ENCODE measurements at places on chromosomes 13 and 19.

GRCh38 chr13:29204651-29205050 lies 384.5 kb downstream of the MTUS2 start:
- H3K36me3 ChIP-seq: peaks cover 30% of the 10 kb centered on the region
- no peak overlapping the region for H3K27ac ChIP-seq
- no peaks in the 10 kb centered on the region for H3K27me3 ChIP-seq
- H3K4me3 ChIP-seq: no peak overlapping the region
- DNase-seq: no peak

GRCh38 chr19:49339301-49340068 lies 4.3 kb downstream of the CD37 start:
- peaks cover 3% of the 10 kb centered on the region for H3K27me3 ChIP-seq
- DNase-seq: peak; percentile 98
- H3K4me1 ChIP-seq: peaks cover 2% of the 10 kb centered on the region
- no peak overlapping the region for H3K27ac ChIP-seq

- H3K4me3 ChIP-seq: no peak overlapping the region
- no peak for DNase-seq
- H3K36me3 ChIP-seq: no peaks in the 10 kb centered on the region
- H3K4me1 ChIP-seq: no peaks in the 10 kb centered on the region
- H3K27ac ChIP-seq: no peak overlapping the region
These were observed 28.0 kb downstream of the RXFP2 start for GRCh38 chr13:31767175-31767900.

GRCh38 chr13:50255639-50256038 lies 240.4 kb downstream of the KCNRG start:
- H3K4me3 ChIP-seq: no peak overlapping the region
- no peaks in the 10 kb centered on the region for H3K27me3 ChIP-seq
- H3K4me1 ChIP-seq: no peaks in the 10 kb centered on the region

- no peak overlapping the region for H3K27ac ChIP-seq
- H3K27me3 ChIP-seq: no peaks in the 10 kb centered on the region
- peak overlapping the region; percentile 93 for H3K4me3 ChIP-seq
- H3K4me1 ChIP-seq: peaks cover 1% of the 10 kb centered on the region
- peak; percentile 68 for DNase-seq
These were observed 814 bp downstream of the NBEA start for GRCh38 chr13:34942732-34943435.

- no peaks in the 10 kb centered on the region for H3K4me1 ChIP-seq
- no peaks in the 10 kb centered on the region for H3K36me3 ChIP-seq
- no peak for DNase-seq
- no peak overlapping the region for H3K27ac ChIP-seq
- no peaks in the 10 kb centered on the region for H3K27me3 ChIP-seq
- H3K4me3 ChIP-seq: no peak overlapping the region
These were observed 249.9 kb downstream of the COL4A1 start for GRCh38 chr13:110057052-110057451.

GRCh38 chr19:50358483-50359327 lies 6.7 kb downstream of the NAPSA start:
- no peak overlapping the region for H3K27ac ChIP-seq
- H3K4me3 ChIP-seq: no peak overlapping the region
- DNase-seq: no peak
- H3K36me3 ChIP-seq: peaks cover 6% of the 10 kb centered on the region
- H3K4me1 ChIP-seq: peaks cover 2% of the 10 kb centered on the region
- H3K27me3 ChIP-seq: no peaks in the 10 kb centered on the region

DNA sequence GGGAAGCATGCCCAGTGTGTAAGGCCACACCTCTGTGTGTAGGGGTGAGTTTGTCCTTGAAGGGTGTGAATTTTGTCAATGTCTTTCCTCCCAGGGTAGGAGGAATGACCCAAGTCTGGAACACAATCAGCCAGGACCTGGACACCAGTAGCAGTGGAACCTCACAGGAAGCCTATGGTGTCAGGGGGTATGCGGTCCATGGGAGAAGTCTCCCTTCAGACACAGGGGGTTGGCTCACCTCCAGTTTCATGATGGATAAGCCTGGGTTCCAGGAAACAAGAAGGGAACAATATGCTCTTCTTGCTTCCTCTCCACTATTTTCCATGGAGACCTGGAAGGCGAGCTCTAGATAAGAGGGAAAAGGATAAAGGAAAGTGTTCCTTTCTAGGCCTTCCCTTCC lies 23.9 kb downstream of the B3GLCT start:
- no peak overlapping the region for H3K27ac ChIP-seq
- no peak overlapping the region for H3K4me3 ChIP-seq
- H3K4me1 ChIP-seq: no peaks in the 10 kb centered on the region
- no peak for DNase-seq
- H3K27me3 ChIP-seq: no peaks in the 10 kb centered on the region

DNA sequence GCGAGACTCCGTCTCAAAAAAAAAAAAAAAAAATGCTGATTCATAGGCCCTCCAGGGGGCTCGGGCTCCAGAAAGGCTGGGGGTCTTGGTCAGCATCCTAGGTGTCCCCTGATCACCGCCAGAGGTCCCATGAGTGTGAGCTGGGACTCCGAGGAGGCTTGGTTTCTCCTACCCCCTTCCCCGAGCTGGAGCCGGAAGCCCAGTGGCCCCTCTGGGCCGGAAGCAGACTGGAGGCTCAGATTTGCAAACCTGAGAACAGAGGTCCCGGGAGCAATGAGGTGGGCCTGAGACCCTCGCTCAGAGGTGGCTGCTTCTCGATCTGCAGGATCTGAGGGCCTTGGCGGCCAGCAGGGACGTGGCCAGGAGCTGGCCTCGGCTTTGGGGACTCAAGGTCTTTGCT lies 41.5 kb downstream of the EFNA2 start:
- H3K27me3 ChIP-seq: no peaks in the 10 kb centered on the region
- H3K27ac ChIP-seq: no peak overlapping the region
- H3K36me3 ChIP-seq: no peaks in the 10 kb centered on the region
- DNase-seq: no peak

DNA sequence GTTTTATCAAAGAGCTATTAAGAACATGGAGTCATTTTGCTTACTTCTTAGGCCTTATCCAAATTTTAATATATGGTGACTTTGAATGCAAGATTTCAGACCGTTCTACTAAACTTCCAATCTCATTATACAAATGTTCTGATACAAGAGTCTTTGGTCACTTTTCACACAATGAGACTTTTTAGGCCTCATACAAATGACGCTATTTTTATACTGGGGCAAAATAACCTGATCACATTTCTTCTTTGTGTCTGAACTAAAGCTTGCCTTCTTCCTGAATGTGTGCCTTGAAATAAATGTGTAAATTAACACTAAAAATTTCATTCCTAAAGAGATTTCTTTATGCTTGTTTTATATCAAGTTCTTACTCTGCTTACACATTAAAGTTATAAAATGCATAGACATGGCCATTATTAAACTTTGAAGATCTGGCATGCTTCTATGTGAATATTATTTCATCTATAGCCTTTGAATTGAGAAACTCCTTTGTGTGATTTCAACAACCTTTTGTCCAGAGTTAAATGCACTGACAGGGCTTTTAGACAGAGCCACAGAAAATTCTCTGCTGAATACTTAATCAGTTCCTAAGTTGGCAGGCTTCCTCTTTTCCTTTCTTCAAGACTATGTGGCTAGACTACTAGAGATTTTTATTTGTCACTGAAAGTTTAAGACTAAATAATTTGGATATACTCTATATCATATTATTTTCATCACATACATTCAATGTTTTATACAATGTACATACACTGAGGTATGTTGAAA lies 86.1 kb downstream of the EDNRB start:
- H3K36me3 ChIP-seq: peaks cover 2% of the 10 kb centered on the region
- no peak for DNase-seq
- H3K27ac ChIP-seq: no peak overlapping the region
- no peaks in the 10 kb centered on the region for H3K27me3 ChIP-seq
- H3K4me3 ChIP-seq: no peak overlapping the region
- no peaks in the 10 kb centered on the region for H3K4me1 ChIP-seq

DNA sequence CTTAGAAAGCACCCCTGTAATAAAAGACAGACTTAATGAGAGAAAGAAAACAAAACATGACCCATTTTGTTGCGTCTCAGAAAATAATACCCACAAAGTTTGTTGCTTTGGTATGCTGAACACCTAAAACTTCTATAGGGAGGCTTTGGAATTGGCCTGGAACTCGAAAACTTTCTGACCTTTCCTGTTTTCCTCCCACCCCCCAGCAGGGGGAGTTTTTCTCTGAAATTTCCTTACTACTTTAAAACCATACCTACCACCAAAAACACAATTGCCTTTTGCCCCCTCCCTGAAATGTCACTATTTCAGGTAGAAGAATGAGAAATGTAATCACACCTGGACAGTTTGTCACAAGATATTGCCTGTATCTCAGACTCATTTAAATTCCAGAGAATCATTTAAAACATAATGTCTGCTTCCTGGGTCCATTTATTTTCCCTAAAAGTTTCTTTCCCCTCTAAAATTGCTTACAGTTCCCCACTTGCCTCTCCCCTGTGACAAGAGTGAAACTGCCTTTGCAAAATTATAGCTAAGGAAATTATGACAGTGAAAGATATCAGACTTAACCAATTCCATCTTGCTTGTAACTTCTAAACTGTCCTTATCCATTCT lies 2700.2 kb downstream of the PCDH9 start:
- peaks cover 25% of the 10 kb centered on the region for H3K36me3 ChIP-seq
- no peaks in the 10 kb centered on the region for H3K4me1 ChIP-seq

- DNase-seq: no peak
- no peaks in the 10 kb centered on the region for H3K27me3 ChIP-seq
- H3K4me3 ChIP-seq: no peak overlapping the region
- no peaks in the 10 kb centered on the region for H3K36me3 ChIP-seq
- no peak overlapping the region for H3K27ac ChIP-seq
- H3K4me1 ChIP-seq: 0 out of 2 replicates have a peak, but pooled peaks cover 3% of the 10 kb centered on the region
These were observed 228.6 kb downstream of the LMO7 start for GRCh38 chr13:75864718-75865117.

- no peak overlapping the region for H3K27ac ChIP-seq
- H3K4me3 ChIP-seq: no peak overlapping the region
- H3K36me3 ChIP-seq: no peaks in the 10 kb centered on the region
- no peak for DNase-seq
- H3K4me1 ChIP-seq: no peaks in the 10 kb centered on the region
These were observed 18.1 kb upstream of the NDFIP2 start for GRCh38 chr13:79462895-79463294.

- no peaks in the 10 kb centered on the region for H3K4me1 ChIP-seq
- H3K36me3 ChIP-seq: no peaks in the 10 kb centered on the region
- H3K27me3 ChIP-seq: no peaks in the 10 kb centered on the region
- no peak overlapping the region for H3K4me3 ChIP-seq
These were observed 62.0 kb downstream of the ABCC4 start for GRCh38 chr13:95239283-95239682.

GRCh38 chr19:13127811-13128575 lies 9.9 kb downstream of the NACC1 start:
- DNase-seq: no peak
- no peak overlapping the region for H3K27ac ChIP-seq
- 0 out of 3 replicates have a peak overlapping the region, but pooled peaks have one; percentile 5 for H3K4me3 ChIP-seq
- peaks cover 17% of the 10 kb centered on the region for H3K36me3 ChIP-seq

DNA sequence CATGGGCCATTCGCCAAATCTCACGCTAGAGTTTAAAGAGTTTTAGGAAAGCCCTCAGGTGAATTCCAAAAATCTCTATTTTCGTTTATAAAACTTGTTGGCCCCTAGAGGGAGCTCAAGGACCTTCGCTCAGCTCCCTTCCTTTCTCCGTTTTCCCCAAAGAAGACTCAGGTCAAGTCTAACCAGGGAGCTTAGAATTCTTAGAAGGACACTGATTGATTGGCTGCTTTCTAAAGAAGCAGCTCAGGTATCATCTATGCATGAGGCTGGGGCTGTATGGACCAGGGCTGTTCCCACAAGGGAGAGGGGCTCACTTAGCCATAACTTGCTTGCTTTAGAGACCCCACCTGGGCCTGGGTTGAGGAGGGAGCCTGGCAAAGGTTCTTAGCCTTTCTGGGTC lies 20.5 kb downstream of the DZIP1 start:
- H3K4me1 ChIP-seq: no peaks in the 10 kb centered on the region
- DNase-seq: peak; percentile 36
- H3K36me3 ChIP-seq: peaks cover 74% of the 10 kb centered on the region
- no peak overlapping the region for H3K27ac ChIP-seq
- no peak overlapping the region for H3K4me3 ChIP-seq

DNA sequence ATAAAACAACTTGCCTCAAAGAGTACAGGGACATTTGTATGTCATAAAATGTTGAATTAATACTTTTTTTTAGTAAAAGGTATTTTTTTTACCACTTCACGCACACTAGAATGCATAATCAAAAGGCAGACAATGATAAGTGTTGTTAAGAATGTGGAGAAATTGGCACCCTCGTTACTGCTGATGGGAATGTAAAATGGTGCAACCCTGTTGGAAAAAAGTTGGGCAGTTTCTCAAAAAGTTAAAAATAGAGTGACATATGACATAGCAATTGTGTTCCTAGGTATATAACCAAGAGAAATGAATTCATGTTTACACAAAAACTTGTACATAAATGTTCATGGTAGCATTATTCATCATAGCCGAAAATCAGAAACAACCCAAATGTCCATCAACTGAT lies 109.5 kb downstream of the PIBF1 start:
- DNase-seq: no peak
- H3K4me1 ChIP-seq: no peaks in the 10 kb centered on the region
- no peak overlapping the region for H3K4me3 ChIP-seq
- H3K27ac ChIP-seq: no peak overlapping the region
- no peaks in the 10 kb centered on the region for H3K27me3 ChIP-seq
- peaks cover 10% of the 10 kb centered on the region for H3K36me3 ChIP-seq

DNA sequence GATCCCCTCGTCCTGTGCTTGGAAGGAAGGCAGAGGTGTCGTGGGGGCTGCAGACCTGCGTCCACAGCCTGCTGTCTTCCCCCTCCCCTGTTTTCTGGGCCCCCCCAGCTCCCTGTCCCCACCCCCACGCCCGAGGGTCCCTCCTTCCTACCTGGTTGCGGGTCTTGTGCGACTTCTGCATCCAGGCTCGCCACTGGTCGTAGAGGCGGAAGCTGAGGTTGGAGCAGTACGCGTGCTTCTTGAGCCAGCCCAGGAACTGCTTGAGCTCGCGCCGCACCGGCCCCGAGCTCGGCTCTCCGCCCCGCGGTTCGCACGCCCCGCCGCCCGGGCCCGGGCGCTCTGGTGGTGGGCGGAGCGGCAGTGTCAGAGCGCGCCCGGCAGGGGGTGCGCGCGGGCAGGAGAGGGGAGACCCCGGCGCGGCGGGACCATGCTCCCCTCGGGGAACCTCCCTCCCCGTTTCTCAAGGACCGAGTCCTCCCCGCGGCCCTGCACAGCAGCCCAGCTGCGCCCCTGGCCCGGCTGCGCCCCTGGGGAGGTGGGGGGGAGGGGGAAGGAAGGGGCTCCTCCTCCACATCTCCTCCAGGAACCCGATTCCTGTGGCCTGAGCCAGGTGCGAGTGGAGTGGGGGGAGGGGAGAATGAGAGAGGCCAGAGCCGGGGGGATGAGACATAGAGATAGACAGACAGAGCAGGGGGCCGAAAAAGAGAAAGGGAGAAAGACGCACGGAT lies 5.7 kb downstream of the REX1BD start:
- peak overlapping the region; percentile 56 for H3K4me3 ChIP-seq
- H3K36me3 ChIP-seq: peaks cover 3% of the 10 kb centered on the region
- DNase-seq: peak; percentile 83
- H3K4me1 ChIP-seq: peaks cover 8% of the 10 kb centered on the region
- H3K27ac ChIP-seq: no peak overlapping the region

DNA sequence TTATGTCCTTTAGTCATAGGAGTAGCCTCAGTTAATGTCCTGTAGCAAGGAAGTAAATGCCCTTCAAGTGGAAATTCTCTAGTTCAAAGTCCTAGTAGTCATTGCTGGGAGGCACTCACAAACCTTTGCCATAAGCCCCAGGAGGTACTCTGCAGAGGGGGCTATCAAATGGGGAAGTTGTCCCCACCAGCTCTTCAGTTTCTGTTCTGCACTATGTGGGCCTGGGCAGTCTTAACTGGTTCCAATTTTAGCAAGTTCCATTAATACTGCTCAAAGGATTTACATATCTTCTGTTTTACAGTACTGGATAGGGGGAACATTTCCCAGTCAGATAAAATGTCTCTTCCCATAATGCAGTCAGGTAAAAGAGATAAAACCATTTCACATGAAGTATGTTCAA lies 101.3 kb downstream of the B3GLCT start:
- DNase-seq: no peak
- H3K4me1 ChIP-seq: no peaks in the 10 kb centered on the region
- peaks cover 25% of the 10 kb centered on the region for H3K36me3 ChIP-seq
- H3K4me3 ChIP-seq: no peak overlapping the region
- no peak overlapping the region for H3K27ac ChIP-seq

Measured in H9 (cell line).